ENCODE measurements at places on chromosomes 6 and 20.

DNA sequence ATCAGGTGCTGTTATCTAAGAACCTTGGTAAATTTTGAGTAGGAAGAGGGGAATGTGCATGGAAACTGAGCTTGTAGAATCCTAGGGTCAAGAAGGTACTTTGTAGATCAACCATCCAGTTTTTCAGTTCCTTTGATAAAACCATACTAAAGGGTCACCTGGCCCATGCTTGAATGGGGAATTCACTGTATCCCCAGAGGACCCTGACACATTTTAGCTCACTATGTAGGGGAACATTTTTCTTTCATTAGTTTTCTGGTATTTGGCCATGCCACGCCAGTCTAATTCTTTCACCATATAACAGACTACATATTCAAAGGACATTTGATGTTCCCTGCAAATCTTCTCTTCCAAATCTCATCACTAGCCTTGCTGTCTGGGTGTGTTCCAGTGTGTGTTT is 29.9 kb downstream of the LRRC1 start:
- DNase-seq: no peak

- DNase-seq: no peak
Measured at GRCh38 chr6:99013145-99013544, 65.4 kb upstream of the FBXL4 start.

GRCh38 chr20:59183751-59184150 is 20.1 kb downstream of the ZNF831 start:
- DNase-seq: no peak

- no peak for DNase-seq
Measured at GRCh38 chr20:17614176-17614811, 44.4 kb downstream of the DSTN start.
